ENCODE measurements at places on chromosomes 12 and 14.

GRCh38 chr12:32151552-32151951 lies 44.9 kb downstream of the BICD1 start:
- no peak for DNase-seq

DNA sequence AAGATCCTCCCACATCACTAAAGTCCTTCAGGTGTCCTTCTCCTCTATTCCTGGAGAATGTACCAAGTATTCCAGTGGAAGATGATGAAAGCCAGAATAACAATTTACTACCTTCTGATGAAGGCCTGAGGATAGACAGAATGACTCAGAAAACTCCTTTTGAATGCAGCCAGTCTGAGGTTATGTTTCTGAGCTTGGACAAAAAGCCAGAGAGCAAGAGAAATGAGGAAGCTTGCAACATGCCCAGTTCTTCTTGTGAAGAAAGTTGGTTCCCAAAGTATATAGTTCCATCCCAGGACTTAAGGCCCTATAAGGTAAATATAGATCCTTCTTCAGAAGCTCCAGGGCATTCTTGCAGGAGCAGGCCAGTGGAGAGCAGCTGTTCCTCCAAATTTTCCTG lies 54.6 kb upstream of the HELB start:
- DNase-seq = no peak

GRCh38 chr12:236445-236844 lies 22.5 kb upstream of the SLC6A12 start:
- DNase-seq = no peak

- DNase-seq = no peak
These were observed 23.9 kb downstream of the UBE3B start for GRCh38 chr12:109501299-109501698.

Data from NT2/D1 (cell line).